ENCODE measurements at places on chromosomes 12 and 14.

DNA sequence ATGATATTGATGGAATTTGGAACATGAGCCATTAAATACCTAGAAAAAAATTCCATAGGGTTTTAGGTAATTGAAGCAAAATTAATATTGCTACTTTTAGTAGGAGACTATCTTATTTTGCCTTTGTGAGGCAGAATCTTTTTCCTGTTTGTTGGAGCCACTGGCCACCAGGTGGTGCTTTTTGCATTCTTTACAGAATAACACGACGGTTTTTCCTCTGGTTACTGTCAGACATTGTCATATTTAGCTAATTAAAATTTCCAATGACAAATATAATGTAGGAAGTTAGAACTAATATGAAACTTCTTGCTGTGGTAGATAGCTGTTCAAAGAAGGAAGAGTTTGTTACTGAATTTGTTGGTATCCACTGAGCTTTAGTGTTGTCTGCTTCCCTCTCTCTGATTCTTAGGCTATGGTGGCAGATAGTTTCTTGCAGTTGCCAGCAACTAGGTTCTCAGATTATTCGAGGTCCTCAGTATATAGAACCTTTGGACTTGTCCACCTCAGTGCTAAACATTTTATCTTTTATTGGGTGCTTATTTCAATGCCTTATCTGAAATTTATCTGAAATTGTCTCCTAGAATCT, 25.7 kb downstream of the RAB21 start:
- no peak for DNase-seq

DNA sequence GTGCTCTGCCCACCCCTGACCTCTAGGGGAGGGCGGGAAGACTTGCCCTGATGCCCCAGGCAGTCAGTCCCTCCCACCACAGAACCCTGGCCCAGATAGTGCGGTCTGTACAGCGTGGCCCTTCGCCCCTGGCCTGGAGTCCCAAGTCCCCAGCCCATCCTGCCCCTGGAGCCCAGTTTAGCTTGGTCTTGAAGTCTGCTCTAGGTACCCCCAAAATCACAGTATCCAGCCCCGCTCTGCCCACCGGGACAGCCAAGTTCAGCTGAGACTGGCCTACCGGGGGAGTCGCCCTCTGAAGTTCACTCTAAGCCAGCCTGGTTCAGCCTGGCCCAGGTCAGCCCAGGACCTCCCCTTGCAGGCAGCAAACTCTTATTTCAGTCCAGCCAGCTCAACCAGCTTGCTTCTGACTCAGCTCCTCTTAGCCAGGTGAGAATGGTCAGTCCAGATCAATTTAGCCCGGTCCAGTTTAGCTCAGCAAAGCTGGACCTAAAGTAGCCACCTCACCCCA, 75.9 kb downstream of the TMEM121 start:
- DNase-seq = peak; percentile 13

DNA sequence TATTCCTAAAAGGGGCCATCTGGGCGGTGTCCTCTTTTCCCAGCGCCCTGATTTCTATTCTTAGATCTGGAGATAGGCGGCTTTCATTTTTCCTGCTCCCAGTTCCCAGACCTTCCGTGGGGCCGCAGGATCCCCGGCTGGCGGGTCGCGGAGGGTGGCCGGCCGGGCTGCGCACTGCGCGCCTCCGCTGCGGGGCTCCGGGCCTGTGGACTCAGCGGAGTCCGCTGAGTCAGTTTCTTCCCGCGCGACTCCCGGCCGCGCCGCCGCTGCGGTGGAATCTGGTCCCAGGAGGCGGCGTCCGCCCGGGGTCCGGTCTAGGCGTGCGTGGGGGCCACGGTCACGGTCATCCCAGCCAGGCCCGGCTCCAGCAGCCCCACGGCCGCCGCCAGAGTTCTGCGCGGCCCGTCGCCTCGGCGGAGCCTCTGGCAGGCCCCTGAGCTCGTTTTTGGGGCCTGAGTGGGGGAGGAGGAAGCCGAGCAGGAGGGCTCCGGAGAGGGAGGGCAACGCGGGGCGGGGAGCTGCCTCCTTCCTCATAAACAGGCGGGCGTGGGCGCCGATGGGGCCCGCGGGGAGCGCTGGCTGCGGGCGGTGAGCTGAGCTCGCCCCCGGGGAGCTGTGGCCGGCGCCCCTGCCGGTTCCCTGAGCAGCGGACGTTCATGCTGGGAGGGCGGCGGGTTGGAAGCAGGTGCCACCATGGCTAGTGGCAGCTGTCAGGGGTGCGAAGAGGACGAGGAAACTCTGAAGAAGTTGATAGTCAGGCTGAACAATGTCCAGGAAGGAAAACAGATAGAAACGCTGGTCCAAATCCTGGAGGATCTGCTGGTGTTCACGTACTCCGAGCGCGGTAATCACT, at the start of gene LRRK2:
Gene LRRK2, plus strand, starts transcription at position 559 of the 853 bp plus-strand sequence. Its CDS starts 135 bp downstream, at position 694.
- DNase-seq = peak; percentile 90

GRCh38 chr12:67394550-67394949, 125.4 kb downstream of the CAND1 start:
- no peak for DNase-seq

GRCh38 chr12:111339321-111339938, 29.5 kb downstream of the PHETA1 start:
- no peak for DNase-seq

- no peak for DNase-seq
These were observed 159.9 kb upstream of the ALG10B start for GRCh38 chr12:38156497-38157245.

DNA sequence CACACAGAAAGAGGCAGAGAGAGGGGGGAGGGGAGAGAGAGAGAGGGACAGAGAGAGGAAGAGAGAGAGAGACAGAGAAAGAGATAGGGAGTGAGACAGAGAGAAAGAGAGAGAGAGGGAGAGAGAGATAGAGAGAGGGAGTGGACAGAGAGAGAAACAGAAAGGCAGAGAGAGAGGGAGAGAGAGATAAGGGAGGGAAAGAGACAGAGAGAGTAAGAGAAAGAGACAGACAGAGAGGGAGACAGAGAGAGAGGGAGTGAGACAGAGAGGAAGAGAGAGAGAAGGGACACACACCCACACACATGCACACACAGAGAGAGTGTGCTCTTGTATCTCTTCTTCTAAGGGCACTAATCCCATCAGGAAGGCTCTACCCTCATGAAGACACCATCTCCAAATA, 103.2 kb upstream of the ESRRB start:
- DNase-seq = no peak
